ENCODE measurements at places on chromosomes 5 and 9.

GRCh38 chr9:89530726-89531125, 32.8 kb upstream of the SEMA4D start:
- no peak for DNase-seq

GRCh38 chr5:4817767-4818166, 322.4 kb upstream of the ADAMTS16 start:
- no peak for DNase-seq

DNA sequence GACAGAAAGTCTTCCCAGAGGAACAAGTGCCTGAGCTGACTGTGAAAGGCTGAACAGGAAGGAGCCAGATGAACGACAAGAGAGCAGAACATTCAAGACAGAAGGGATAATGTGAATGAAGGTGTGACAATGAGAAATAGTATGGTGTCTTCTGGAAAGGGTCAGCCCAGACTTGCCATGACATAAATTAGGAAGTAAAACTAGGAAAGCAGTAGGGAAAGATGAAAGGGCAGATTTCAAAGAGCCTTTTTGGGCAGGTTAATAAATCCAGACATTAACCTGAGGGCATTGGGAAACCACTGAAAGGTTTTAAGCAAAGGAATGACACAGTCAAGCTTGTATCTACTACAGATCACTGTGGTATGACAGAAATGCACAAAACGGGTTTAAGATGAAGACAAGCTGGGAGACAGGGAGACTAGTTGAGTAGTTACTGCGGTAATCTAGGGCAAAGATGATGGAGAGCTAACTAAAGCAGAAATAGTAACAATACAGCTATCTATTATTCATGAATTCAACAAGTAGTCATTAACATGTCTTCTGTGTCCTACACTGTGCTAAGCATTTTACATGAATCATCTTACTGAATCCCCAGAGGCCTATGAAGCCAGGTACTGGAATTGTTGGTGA, 580.9 kb upstream of the WWC1 start:
- DNase-seq = no peak

DNA sequence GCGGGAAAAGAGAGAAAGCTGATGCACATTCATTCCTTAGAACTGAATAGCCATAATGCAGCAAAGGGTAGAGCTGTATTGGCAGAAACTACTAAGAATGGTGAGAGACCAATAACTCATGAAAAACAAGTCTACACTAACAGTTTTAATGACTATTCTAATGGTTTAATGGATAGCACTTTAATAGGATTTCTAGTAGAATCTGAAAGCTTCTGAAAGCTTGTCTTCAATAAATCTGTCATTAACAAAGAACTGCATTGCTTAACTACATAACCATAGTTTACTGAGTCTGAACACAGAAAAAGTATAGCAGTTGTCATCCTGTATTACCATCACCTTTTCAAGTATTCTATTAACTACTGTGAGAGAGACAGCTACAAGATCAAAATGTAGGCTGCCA, 617.8 kb upstream of the DMAC1 start:
- DNase-seq = no peak

- no peak for DNase-seq
Measured at GRCh38 chr9:116541402-116541801, 145.7 kb upstream of the TRIM32 start.

DNA sequence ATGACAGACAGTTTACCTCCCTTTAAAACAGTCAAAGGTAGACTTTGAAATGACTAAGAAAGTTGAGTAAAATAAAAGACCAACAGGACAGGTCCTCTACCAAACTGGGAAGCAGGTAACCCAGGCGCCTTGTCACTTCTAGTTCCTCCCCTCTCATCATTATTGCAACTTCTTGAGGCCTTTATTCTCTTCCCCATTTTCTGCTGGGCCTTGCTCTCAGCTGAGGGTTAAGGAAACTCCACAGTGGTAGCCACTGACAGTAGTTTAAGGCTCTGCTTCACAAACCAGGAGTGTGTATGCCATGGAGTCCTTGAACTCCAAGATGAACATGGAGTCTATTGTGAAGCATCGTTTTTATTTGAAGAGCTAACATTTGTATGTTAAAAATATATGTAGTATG, 36.9 kb upstream of the TCERG1 start:
- DNase-seq = no peak

GRCh38 chr9:136613824-136614371, 48.8 kb upstream of the EGFL7 start:
- no peak for DNase-seq

GRCh38 chr9:37856551-37856950, 47.4 kb downstream of the SLC25A51 start:
- no peak for DNase-seq

GRCh38 chr5:40045429-40045828, 620.6 kb upstream of the DAB2 start:
- DNase-seq = no peak

DNA sequence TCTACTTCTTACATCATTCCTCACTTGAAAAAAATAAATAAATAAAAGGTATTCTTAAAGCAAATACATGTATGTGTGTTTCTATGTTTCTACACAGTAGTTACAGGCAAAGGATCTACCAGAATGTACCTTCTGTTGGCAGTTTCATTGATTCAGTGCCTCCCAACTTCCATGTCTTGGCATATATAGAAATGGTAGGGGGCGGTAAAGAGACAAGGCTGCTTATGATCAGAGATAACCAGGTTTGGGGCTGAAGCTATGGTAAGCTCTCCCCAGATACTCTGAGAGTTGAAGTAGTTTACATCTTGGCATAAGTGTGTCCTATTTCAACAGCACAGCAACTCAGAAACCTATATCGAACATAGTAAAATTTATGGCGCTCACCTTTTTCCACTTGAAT, 1075.4 kb upstream of the C9orf72 start:
- no peak for DNase-seq
